ENCODE measurements at places on chromosomes 6 and 20.

- peak; percentile 32 for DNase-seq
Measured at GRCh38 chr6:147201885-147202515, 2.2 kb upstream of the STXBP5 start.

- no peak for DNase-seq
Measured at GRCh38 chr6:170282512-170283158, 8.2 kb downstream of the DLL1 start.

- DNase-seq, result no peak
Measured at GRCh38 chr6:145349950-145350510, 385.3 kb downstream of the EPM2A start.

DNA sequence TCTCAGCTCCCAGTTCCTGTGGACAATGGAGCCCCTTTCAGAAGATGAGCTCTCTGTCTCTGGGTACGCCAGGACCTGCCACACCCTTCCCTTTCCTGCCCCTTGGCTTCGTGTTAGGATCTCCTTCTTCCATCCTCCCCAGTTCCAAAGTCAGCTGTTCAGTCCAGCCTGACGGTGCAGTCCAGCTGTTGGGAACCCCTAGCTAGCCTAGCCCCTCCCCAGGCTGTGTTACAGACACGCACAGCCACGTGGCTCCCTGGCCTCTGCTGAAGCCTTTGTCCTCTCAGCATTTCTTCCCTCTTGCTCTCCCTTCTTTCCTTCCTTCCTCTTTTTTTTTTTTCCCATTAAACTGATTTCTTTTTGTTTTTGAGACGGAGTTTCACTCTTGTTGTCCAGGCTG lies 12.4 kb upstream of the TFAP2C start:
- DNase-seq, result no peak

- no peak for DNase-seq
Measured at GRCh38 chr6:165702669-165703068, 39.6 kb upstream of the PDE10A start.

All from Ammon's horn (tissue), 1 donor.